DMS79 treated with DMSO at 0.1 percent for 48 hours (cell line): ENCODE measurements at places on chromosomes 2 and 18.

DNA sequence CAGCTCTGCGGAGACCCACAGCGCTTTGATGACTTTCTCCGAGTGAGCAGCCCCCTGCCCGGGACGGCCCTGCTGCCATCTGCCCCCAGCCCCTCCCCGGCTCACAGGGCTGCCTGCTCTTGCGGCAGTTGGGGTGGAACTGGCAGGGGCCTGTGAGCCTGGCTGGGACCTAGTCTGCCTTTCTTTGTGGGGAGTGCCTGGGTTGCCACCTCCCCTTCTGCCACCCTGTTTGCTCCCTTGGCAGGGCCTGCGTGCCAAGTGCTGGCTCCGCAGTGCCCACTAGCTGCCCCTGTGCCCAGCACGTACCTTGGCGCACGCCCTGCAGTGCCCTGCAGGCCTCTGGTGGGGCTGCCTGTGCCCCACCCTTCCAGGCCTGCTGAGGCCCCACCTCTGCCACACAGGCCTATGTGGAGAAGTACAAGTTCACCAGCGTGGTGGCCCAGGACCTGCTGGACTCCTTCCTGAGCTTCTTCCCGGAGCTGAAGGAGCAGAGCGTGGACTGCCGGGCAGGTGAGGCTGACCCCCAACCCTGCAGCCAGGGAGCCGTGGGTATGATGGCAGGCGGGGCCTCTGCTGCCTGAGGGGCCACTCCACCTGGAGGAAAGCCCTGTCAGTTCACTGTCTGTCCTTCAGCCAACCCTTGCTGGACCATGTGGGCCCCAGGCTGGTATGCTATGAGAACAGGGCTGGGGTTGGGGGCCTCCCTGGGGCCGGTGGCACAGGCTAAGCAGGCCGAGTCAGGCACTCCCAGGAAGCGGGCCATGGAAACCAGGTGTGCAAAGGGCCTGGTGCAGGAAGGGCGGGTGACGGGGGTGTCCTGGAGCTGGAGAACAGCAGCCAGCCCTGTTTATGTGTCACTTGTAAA is 7.0 kb downstream of the RNPEPL1 start:
- DNase-seq: no peak

- DNase-seq: no peak
Measured at GRCh38 chr2:105224444-105224843, 17.1 kb upstream of the GPR45 start.

DNA sequence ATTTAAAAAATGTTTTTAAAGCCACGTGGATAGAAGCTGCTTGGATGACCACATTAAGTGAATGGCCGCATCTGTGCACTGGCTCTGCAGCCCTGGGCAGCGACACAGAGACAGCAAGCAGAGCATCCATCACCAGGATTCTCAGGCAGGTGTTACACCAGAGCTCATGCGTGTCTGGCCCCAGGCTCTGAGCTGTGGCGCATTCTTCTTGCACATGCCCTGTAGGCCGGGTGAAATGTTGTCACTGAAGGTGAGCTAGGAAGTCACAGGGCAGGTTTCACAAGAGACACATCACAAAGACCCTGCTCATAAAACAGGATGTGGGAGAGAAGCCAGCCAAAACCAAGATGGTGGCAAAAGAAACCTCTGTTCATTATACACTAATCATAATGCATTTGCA is 8.4 kb upstream of the PXDN start:
- DNase-seq: no peak

DNA sequence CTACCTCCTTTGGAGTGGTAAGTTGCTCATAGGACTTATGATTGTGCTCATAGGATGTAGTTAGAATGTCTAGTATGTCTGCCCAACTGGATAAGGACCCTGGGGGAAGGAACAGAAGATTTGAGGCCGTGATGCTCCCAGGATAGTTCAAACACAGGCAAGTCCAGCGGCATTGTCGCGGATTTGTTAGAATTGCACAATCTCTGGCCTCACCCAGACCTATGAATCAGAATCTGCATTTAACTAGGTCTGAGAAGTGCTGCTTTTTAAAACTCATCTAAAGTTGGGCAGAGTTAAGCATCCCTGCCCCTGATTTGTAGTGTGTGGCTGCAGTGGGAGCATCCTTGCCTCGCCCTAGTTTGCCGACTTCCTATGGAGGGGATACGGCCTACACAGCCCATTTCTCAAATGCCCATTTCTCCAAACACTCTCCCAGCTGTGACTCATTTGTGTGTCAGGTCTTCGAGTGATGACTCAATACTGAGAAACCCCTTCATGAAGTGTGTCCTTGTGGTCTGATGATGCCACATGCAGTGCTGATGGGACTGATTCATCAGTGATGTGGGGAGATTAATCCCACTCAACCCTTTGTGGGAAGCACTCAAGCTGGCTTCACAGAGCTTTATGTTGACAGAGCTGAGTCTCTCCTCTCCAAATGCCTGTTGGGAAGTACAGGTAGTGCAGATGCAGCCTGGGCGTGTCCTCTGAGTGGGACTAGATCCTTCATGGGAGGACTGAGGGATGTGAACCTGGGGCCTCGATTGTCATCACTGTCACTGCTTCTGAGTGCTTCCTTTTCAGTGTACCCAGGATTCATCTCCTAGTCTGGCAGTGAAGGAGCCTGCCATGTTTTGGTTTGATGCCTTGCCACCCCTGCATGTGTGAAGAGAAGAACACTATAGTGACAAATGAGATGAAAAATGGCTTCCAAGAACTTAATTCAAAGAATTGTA is 18.7 kb downstream of the SMIM21 start:
- DNase-seq: no peak

GRCh38 chr18:50875966-50876536 is 2.9 kb upstream of the ME2 start:
- no peak for DNase-seq

DNA sequence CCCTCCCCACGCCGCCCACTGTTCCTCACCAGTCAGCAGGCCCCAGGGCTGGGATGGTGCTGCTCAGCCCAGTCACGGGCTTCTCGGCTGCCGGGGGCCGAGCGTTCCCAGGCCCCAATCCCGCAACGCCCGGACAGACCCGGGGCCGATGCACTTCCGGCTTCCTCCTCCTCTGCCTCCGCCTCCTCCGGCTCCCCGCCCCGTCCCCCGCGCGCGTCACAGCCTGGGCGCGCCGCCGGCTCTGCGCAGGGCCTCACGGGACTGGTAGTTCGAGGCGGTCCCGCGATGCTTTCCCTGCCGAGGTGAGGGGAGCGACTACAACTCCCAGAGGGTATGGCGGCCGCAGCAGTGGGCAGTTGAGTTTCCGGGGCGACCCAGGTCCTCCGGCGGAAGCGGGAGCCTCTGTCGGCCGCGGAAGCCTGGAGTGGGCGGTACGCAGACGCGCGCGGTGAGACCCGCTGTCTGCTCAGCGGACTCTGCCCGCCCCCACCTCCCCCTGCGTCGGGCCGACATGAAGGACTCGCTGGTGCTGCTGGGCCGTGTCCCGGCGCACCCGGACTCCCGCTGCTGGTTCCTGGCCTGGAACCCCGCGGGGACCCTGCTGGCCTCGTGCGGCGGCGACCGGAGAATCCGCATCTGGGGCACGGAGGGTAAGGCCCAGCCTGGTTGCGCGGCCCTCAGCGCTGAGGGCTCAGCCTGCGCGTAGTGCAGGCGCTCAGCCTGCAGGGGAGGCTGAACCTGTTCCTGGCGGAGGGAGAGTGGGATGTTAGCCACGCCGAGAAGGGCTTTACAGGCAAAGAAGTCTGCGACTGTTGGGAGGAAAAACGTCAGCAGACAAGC is at the start of the genes CIAO1 and TMEM127:
Gene CIAO1 (plus strand): TSS at position 386 of the 840 bp plus-strand sequence. CDS start 126 bp downstream, at position 512.
Gene TMEM127 (minus strand): TSS at position 158 of the 840 bp plus-strand sequence. CDS start 616 bp downstream, outside the sequence.
- peak; percentile 97 for DNase-seq

GRCh38 chr2:137229834-137230233 is 464.5 kb downstream of the THSD7B start:
- no peak for DNase-seq

DNA sequence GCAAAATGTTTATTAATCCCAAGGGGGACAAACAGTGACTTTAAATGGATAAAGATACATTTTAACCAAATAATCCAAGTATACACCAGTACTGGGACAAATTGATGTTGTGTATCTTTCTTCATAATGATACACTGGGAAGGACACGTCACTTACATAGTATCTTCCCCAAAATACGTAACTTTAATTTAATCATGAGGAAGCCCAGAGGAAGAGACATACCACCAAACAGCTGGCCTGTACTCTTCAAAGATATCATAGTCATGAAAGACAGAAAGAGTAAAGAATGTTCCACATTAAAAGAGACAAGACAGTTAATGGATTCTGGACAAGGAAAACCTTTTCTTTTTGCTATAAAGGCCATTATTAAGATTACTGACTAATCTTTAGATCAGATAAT is 37.1 kb downstream of the AGFG1 start:
- DNase-seq: no peak
